ENCODE measurements at places on chromosomes 2 and 18.

- DNase-seq: no peak
Observed at GRCh38 chr2:143209570-143210445, 80.6 kb downstream of the ARHGAP15 start.

DNA sequence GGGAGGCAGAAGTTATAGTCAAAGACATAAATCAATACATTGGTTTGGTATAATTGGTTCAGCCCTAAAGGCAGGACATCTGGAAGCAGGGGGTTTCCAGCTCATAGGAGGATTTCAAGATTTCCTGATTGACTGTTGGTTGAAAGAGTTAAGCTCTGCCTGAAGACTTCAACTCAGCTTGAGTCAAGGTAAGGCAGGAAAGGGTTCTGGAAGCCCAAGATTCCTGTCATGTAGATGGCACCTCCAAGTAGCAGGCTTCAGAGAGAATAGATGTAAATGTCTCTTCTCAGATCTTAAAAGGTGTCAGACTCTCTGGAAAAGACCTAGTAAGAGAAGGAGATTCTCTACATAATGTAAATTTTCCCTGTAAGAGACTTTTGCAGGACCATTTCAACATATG lies 335.3 kb downstream of the RIT2 start:
- peak; percentile 70 for DNase-seq

GRCh38 chr18:61388010-61388409 lies 54.8 kb downstream of the CDH20 start:
- no peak for DNase-seq

DNA sequence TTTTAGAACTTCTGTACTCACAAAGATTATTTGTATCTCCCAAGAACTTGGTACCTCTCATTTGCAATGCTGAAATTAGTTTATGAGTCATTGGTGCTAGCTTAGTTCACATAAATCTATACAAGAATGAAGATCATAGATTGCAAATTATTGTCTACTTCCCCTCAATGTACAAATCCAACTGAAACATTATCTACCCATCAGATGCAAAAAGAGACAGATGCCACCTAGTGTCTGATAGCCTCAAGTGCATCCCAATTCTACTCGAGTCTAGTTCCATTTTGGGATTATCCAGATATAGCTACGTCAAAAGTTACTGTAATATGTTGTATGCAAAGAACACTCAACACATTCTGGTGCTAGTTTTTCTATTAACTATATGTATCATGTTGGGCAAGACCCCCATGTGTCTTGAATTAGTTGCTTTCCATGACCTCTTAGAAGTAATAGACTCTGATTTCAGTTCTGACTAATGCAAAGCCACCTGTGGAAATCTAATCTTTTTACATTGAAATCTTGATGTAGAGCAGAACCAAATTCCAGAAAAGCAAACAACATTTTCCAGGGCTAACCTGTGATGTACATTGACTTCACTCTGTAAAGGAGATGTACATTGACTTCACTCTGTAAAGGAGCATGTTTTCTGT lies 210.0 kb downstream of the RBM43 start:
- peak; percentile 54 for DNase-seq

GRCh38 chr2:174794851-174795374 lies 30.6 kb upstream of the CHRNA1 start:
- DNase-seq: no peak

GRCh38 chr2:196849895-196850294 lies 40.7 kb upstream of the C2orf66 start:
- DNase-seq: peak; percentile 51

DNA sequence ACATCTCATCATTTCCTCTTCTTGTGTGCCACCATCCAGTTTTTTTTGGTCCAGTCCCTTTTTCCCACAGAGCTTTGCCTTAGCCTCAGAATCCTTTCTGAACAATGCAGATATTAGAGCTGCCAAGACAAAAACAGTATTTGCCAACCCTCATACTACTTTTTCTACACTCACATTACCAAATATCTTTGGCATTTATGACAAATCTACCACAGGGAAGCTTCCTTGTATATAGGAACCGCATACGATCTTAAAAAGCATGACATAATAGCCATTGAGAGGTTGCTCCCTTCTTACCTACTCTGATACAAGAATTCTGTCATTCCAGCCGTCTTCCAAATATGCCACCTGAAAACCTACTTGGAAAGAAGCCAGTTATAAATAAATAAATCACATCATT lies 9.4 kb downstream of the ZNF24 start:
- DNase-seq: no peak

DNA sequence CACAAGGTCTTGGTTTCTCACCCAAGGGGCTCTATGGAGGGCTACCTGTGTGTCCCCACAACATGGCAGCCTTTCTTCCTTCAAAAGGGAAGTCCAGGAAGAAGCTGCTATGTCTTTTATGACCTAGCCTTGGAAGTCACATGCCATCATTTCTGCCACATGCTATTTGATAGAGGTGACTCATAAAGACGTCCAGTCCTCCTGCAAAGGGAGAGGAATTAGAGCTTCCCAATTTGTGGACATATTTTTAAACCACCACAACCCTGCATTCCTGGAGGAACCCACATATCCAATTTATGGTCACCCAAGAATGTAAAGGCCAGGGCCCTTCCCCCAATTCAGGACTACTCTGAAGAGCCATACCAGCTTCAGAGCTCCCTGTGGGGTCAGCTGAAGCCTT lies 246.2 kb downstream of the CYP26B1 start:
- DNase-seq: peak; percentile 16

DNA sequence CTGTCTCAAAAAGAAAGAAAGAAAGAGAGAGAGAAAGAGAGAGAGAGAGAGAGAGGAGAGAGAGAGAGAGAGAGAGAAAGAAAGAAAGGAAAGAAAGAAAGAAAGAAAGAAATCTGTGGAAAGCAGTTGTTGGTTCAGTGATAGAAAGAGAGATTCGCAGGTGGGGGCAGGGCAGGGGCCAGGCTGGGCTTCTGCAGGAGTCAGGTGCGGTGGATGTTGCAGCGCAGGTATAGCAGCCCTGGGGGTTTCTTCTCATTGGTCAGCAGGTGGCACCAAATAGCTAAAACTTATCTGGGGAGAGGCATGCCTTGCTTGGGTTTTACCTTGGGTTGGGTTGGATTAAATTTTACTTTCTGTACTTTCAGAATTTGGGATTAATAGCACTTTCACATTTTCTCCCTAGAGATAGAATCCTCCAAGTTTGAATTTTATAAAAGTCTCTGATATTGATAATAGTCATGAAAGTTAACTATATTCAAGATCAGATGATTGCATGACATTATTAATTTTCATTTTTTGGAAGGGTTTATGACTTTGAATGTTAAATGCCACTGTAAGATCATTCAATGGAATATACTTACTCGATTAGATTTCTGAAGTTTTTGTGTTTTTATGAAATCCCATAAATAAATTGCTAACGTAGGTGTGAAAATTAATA lies 66.6 kb downstream of the SPTBN1 start:
- DNase-seq: peak; percentile 90
